ENCODE measurements at places on chromosomes 3 and 15. TPM values are rescaled to one million over a fixed set of nuclear protein-coding genes. Genes with fewer than 3 reads are reported as not detected.

The RTP4 gene
- total RNA-seq = 0.11 TPM

The CCDC13 gene
- total RNA-seq = 1.2 TPM

The STRIT1 gene
- not detected for total RNA-seq

The NPAP1 gene
- total RNA-seq = not detected

- no peak for DNase-seq
Observed at GRCh38 chr3:156795890-156796481, 30.2 kb upstream of the LEKR1 start.

- DNase-seq = peak; percentile 82
Observed at GRCh38 chr15:41944313-41944940, 27.9 kb downstream of the EHD4 start.

GRCh38 chr3:149325581-149325980 lies 7.9 kb downstream of the TM4SF18 start:
- no peak for DNase-seq

- no peak for DNase-seq
Observed at GRCh38 chr3:181752202-181752671, 40.5 kb downstream of the SOX2 start.

DNA sequence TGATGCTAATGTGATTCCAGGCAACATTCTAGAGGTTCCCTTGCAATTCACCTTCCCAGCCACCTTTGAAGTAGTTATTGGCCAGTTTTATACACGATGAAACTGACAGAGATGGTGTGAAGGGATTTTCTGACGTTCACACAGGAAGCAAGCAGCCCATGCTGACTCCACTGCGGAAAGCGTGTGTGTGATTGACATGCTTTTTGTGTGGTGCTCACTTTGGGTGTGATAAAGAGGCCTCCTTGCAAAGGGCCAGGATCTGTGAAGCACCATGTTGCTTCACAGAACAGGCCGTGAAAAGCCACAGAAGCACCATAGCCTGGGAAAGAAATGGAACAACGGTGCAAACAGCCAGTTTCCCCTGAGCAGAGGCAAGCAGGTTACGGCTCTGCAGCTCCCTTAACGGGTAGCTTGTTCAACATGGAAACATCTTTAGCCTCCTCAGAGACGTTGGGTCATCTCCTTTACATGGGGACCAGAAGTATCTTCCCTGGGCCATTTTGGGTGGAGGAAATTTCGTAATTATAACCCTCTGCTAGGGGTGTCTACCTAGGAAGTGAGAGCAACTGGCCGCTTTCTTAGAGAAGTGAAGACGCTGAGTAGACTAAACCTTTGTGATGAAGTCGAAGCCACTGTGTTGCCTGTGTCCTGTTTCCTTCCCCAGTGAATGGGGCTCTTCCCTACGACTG lies 108.5 kb downstream of the APBA2 start:
- no peak for DNase-seq

DNA sequence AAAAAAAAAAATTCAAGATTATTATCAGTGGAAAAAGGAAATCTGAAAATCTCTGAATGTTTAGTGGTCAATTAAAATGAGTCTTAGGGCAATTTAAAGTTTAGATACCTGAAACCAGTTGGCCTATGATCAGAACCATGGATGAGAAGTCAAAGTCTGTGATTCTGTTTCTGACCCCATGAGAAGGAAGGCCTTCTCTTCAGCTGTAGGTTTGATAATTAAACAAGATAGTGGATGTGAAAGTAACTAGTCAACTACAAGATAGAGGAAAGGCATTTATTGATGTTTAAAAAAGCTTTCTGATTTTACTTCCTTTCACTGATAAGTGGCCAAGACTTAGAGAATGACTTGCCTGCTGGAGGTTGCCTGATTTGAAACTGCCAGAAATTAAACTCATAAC lies 8.7 kb downstream of the PLS1 start:
- DNase-seq = no peak

DNA sequence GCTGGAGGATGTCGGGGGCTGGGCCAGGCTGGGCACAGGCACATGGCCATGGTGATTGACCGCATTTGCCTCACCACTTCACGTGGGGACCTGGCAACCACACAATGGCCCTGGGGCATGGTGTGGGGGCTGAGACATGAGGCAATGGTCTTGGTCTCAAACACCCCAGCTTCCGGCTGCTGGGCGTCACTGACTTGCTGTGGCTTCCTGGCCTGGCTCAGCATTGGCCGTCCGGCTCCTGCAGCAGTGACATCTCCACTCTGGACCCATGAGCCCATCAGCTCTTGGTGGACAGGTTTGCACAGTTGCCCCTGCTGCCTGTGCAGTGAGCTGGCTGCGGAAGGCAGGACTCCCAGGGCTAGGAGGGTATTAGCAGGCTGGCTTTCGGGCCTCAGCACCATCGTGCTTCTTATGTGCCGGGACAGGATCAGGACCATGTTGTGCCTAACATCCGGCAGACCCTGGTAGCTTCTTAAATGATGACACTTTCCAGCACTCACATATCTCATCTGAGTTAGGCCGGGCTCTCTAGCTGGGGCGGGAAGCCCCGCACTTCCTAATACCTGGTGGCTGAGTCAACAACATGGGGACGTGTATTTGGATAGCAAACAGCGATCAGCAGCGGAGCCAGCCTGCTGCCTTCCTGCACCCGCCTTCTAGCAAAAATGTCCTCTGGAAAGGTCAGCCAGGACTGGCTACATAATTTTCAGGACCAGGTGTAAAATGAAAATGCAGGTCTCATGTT lies 34.1 kb downstream of the ZNF710 start:
- no peak for DNase-seq

DNA sequence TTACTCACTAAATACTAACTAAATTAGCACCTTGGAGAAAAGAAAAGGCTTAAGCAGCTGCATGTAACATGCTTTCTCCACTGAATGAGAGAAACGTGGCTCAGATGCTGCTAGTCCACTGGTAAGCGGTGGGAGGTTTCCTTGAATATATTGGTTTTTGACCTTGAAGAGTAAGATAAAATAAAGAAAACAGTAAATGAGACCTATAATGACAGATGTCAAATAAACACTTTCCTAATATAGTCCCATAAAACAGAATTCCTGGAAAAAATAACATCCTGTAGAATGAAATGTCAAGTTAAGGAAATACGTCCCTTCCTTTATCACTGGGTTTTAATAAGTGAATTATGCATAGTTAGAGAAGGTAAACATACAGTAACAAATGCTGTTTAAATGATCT lies 215.0 kb downstream of the DPH6 start:
- DNase-seq = no peak

- DNase-seq = peak; percentile 18
Observed at GRCh38 chr3:11820531-11821041, 26.1 kb downstream of the TAMM41 start.

DNA sequence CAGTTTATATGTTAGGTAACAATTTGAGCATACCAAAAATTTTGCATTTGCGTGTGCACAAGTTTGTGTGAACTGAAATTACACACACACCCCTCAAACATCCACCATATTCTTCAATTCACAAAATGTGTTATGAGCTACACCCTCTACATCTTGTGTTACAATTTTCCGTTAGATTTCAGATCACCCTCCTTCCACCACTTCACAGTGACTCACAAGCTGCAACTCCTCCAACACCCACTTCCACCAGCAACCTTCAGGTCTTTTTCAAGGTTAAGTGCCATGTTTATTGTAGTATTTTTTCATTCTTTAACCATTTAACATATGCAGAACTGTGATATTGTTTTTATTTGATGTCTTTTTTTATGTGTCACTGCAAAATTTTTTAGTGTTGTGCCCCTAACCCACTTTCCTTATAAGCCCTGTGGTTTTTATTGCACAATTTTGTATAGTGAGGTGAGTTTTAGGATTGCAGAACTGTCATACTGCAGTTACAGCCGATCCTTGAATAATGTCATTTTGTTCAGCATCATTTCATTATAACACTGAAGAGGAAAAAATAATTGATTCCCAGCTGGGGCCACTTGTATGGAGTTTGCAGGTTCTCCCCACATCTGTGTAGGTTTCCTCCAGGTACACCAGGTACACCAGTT lies 148.9 kb downstream of the PLCL2 start:
- DNase-seq = no peak

DNA sequence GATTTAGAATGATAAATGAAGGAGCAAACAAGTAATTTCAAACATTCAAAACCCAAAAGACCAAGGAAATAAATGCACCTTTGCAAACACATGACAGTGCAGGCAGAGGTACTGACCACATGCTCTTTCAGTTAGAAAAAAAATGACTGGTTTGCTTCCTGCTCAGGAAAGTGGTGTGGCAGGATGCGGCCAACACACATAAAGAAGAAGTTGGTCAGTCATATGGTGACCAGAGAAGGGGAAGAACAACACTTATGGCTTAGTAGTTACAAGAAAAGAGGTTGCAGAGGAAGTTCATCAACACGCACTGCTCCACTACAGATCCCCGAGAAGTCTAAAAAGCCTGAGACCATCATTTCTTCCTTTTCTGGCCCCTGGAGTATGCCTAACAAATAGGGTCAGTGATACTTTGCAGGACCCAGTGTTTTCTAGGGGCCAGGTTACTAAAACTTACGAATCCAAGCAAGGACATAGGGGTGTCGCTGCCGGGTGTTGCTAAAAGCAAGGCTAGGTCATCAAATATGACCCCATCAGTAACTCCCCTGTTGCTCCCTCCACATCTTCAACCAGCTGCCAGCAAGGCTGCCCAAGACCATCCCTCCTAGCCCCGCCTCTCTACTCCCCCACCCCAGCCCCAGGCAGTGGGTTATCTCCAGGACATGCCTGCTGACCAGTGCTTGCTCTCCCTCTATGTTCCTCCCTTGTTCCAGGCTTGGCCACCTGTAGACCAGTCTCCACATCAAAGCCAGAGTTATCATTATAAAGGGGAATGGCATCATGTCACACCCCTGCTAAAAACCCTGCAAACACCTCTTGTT lies 11.2 kb downstream of the ATP8B4 start:
- DNase-seq = no peak

GRCh38 chr15:62665449-62665848 lies 377.1 kb upstream of the TPM1 start:
- peak; percentile 9 for DNase-seq

GRCh38 chr3:134590766-134591165 lies 60.1 kb downstream of the KY start:
- DNase-seq = peak; percentile 28

DNA sequence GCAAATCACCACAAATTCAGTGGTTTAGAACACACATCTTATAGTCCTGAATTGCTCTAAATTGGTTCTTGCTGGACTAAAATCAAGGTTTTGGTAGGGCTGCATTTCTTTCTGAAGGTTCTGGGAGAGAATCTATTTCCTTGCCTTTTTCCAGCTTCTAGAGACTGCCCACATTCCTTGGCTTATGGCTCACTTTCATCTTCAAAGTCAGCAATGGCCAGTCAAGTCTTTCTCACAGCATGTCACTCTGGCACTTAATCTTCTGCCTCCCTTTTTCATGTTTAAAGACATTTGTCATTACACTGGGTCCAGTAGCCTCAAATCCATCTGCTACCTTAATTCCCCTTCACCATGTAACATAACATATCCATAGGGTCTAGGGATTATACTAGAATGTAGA lies 149.0 kb downstream of the NEK10 start:
- DNase-seq = no peak

All from myocyte (in vitro differentiated cells).